ENCODE measurements at places on chromosomes 2 and 18.

DNA sequence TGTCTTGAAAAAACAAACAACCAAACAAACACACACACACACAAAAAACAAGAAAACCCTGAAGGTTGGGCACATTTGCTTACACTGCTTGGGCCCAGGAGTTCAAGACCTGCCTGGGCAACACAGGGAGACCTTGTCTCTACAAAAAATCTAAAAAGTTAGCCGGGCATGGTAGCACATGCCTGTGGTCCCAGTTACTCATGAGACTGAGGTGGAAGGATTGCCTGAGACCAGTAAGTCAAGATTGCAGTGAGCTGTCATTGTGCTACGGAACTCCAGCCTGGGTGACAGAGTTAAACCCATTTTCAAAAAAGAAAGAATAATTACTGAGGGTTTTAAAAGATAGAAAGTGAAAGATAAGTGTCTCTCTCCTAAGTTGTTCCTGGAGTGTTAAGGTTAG lies 103.4 kb downstream of the MBD5 start:
- DNase-seq = no peak

GRCh38 chr2:217932803-217933616 lies 69.8 kb downstream of the TNS1 start:
- no peak for DNase-seq

- no peak for DNase-seq
Measured at GRCh38 chr2:235854276-235854675, 313.9 kb downstream of the GBX2 start.

DNA sequence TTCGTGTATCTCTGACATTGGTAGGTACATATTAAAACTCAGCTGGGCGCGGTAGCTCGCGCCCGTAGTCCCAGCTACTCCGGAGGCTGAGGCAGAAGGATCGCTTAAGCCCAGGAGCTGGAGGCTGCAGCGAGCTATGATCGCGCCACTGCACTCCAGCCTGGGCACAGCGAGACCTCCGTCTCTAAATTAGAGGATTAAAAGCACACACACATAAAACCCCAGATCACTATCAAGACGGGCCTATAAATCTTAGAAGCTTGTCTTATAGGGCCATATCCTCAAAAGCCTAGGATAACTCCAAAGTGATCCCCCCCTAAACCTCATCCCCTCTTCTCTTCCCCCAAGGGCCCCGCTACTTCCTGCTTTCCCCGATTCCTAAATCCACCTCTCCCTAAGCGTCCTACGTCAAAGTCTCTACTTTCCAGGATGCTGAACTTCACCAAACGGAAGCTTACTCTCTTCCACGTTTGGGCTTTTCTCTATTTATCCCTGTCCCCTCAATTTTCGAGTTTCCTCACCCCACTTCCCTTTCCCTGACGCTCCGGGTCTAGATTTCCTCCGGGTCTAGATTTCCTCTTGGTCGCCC lies 707 bp downstream of the KRCC1 start:
- no peak for DNase-seq

DNA sequence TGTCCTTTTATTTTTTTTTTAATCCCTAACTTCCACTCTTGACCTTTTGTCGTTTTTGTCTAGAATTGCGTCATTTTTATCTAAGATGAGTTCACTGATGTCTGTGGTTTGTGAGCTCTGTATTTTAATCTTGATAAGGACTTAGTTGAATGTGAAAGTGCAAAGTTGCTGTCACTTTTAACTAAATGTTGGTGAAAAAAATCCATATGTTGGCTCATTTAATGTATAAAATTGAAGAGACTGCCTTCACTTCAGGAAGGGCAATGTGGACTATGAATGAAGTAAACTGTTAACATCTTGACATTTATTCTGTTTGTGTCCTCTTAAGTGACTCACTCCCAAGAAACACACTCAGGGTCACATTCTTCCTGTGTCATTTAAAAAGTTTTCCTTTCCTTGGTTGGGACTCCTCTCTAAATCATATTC lies 256.6 kb upstream of the RASGRP3 start:
- no peak for DNase-seq

GRCh38 chr2:237558961-237559641 lies 7.3 kb upstream of the PRLH start:
- no peak for DNase-seq

DNA sequence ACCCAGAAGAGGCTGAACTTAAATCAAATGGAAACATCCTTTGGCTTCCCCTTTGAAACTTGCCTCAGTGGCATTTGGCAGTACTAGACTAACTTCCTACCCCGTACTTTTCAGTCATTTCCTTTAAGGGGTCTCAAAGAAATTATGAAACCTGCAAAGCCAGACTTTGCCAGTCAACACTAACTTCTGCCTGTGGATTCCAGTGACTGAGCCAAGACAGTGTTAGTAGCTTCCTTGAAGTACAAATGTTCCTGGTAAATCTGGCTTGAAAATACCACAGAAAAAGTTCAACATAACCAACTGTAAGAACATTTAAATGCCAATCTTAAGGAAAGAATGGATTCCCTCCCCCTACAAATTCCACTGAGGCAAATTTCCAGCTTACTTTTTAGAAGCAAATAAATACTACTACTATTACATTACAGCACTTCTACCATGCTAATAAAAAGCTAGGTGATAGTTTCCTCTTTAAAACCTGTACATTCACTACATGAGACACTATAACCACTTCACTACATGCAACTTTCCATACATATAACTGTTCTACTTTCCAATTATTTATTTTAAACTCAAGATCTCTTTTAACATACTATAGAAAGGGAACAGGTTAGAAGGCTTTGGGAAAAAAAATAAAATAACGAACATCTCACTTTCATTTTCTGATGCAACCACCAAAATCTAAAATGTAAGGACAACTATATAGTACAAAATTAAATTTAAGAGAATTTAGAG lies 2.4 kb downstream of the PELI1 start:
- no peak for DNase-seq

DNA sequence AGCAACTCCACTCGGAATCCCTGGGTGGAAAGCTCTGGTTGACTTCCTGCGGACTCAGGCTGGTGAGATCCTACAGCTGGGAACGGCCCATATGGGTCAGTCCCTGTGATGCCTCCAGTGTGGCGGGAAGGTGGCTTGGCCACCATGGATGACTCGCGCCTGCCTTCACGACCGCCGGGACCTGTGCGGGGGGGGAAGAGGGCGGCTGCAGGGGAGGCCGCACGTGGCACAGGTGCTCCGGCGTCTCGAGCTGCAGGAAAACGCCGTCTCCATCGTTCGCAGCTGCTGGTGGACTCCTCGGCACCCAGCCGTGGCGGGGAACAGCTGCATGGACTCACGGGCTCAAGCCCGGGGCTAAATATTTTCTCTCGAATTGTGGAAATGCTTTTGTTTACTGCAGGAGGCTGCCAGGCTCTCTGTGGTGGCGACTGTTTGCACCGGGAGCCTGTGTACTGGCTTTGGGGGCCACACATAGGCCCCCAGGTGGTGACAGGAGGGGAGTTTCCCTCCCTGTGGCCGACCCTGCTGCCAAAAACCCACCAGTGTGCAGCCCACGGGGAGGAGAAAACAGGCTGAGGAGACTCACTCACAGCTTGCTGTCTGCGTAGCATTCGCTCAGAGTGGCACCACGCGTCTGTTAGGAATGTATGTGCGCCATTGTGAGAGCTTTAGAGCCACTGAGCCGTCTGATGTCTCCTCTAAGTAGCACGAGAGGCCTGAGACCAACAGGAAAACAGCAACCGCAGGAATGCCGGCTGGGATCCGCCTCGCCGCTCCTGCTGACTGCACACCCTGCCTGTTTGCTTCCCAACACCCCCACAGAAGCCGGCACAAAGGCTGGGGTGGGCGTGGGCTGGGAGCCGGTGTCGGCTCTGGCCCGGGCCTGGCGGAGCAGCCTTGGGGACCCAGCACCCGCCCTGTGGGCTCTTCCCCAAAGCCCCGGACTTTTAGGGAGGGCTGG lies 89.2 kb downstream of the NFATC1 start:
- DNase-seq = peak; percentile 24

DNA sequence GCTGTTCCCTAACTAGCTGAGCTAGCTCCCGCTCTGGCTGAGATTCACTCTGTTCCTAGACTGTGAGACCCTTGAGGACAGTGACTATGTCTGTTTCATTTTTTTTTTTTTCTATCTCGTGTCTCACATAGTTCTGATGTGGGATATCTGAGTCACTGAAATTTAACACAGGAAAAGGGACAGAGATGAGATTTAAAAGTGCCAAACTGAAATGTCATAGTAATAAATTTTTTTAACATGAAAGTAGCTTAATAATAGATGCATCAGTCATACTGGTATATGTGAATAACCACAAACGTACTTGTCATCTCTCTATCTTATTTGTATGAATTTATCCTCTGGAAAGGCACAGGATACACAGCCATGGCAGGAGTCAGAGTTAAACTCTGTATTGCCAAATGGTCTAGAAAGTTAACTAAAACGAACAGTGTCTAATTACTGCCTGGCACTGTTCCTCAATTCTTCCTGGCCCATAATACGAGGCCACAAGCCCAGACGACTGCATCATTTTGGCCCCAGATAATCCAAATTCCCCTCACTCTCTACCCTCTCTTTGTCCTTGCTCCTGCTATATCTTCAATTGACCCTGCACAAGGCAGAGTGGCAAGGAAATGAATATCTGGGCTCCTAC lies 87.5 kb downstream of the SATB2 start:
- DNase-seq = no peak

GRCh38 chr2:197216361-197216979 lies 94.1 kb downstream of the ANKRD44 start:
- no peak for DNase-seq

- no peak for DNase-seq
Measured at GRCh38 chr2:211436182-211436581, 879.8 kb downstream of the CPS1 start.

- no peak for DNase-seq
Measured at GRCh38 chr2:141417246-141417797, 713.5 kb downstream of the LRP1B start.

DNA sequence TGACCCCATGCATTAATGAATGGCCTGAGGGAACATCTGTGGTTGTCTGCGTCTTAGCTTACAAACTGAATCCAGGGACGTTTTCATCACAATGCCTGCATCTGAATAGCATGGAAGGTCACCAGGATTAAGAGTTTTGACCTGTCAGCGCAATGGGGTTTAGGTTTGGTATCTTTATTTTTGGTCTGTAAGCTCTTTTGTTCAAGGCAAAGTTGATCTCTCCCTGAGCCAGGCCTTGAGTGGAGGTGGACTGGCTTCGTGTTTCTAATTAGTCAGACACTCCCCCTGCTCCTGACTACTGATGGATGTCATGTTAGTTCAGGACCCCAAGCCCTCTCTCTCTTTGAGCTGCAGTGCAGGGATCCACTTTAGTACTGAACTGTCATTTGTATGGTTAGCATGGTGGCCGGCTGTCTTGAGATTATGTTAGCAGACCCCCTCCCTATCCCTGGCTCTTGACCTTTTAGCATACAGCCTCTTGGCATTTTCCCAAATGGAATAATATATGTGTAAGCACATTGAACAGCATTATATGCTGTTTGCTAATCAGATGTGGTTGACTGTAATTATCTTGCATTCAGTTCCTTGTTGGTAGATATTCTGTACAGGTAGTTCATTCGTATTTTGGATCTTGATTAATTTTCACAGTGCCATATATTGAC lies 59.2 kb downstream of the LYPD6 start:
- DNase-seq = no peak

- DNase-seq = no peak
Measured at GRCh38 chr18:45793264-45793965, 32.1 kb upstream of the SIGLEC15 start.

- no peak for DNase-seq
Measured at GRCh38 chr2:233434666-233435330, 80.5 kb downstream of the DGKD start.

- DNase-seq = no peak
Measured at GRCh38 chr2:211692689-211693088, 845.9 kb downstream of the ERBB4 start.

- DNase-seq = no peak
Measured at GRCh38 chr2:67802291-67802690, 260.5 kb downstream of the C1D start.

- no peak for DNase-seq
Measured at GRCh38 chr2:190904640-190905261, 24.1 kb downstream of the GLS start.

DNA sequence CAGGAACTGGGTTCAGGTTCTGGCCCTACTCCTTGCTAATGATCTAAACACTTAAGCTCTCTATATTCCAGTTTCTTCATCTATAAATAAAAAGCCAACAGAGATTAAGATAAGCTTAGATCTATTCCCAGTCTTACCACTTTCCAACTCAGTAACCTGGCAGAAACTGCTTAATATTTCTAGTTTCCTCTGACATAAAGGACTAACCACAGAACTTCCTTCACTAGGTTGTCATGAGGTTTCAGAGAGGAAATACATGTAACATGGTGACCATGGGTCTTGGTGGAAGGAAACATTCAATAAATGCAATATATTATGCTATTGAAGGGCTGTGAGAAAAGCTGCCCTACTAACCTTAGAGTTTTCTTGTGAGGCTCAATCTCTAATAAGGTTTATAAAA lies 114.4 kb upstream of the PDE1A start:
- no peak for DNase-seq

Measured in posterior cingulate gyrus (tissue), 11 donors.